ENCODE measurements at places on chromosomes 7 and 10.

DNA sequence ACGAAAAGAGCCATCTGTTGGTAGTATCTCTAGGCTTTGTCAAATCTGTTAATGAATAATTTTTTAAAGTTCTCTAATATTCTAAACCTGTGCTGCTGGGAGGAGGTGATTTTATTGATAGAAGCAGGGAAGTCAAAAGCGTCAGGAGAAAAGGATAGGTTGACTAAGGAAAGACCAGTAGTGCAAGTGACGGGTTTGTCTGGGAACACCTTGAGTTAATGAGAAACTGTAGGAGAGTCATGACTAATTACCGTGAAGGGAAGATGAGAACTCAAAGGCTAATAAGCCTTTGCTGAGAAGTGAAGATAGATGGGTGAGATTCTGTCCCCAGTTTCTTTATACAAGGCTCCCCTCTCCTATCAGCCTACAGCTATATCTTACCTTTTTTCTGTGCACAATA is 5.0 kb upstream of the PDK4 start:
- DNase-seq, result no peak

DNA sequence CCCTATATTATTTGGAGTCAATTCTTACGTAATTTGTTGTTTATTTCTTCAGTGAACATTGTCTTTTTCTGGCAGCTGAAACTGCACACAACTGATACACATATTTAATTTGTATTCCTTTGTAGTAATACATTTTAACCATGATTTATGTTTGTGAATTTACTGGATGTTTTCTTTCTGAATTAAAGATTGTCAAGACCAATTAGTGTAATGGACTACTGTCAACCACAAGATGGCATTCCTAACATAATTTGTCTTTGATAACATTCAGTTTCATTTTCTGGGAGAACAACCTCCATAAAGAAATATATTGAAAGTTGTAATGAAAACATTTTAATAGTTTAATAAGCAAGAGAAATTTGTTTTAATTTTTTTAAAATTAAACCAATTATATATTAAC is 10.1 kb downstream of the THNSL1 start:
- no peak for DNase-seq

- no peak for DNase-seq
Observed at GRCh38 chr10:61701706-61702105, 39.0 kb downstream of the CABCOCO1 start.

GRCh38 chr10:11012421-11013295 is 5.0 kb upstream of the CELF2 start:
- no peak for DNase-seq

DNA sequence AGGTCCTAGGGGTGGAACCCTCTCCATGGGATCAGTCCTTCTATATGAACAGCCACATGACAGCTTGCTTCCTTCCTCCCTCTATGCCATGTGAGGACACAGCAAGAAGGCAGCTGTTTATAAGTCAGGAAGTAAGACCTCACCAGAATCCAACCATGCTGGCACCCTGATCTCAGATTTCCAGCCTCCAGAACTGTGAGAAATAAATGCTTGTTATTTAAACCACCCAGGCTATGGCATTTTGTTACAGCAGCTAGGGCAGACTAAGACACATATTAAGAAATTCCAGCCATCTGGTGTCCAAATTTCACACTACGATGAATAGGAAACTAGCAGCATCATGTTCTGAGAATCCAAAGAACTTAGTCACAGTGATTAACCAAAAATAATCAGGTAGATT is 140.1 kb downstream of the ZFAND4 start:
- DNase-seq, result no peak

- DNase-seq, result no peak
Observed at GRCh38 chr10:80493522-80494051, 39.5 kb downstream of the TSPAN14 start.

- DNase-seq, result no peak
Observed at GRCh38 chr7:142762104-142762503, 8.7 kb upstream of the PRSS2 start.

- DNase-seq, result no peak
Observed at GRCh38 chr10:22259280-22259679, 41.5 kb upstream of the EBLN1 start.
